Stimulated activated CD4-positive, alpha-beta T cell treated with anti-CD3 and anti-CD28 coated beads, Interleukin-4, amount 100 ng/mL, for 1 hour (primary cell): ENCODE measurements at places on chromosomes 6 and 20.

DNA sequence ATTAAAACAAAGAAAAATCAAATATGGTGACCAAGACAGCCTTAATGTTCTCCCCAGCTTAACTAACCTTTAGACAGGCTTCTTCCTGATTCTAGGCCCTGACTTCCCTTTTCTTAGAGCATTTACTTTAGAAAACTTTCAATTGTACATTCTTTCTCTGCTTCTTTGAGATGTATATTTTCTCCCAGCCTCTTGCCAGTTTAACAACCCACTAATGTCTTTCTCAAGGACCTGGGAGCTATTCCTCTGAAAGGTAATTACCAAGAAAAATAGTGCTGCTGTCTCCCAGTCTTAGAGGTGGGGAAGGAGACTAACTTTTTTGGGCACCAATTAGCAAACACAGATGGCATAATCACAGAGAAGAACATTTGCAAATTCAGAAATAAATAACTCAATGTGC lies 62.8 kb upstream of the KCNQ5 start:
- DNase-seq, result no peak

DNA sequence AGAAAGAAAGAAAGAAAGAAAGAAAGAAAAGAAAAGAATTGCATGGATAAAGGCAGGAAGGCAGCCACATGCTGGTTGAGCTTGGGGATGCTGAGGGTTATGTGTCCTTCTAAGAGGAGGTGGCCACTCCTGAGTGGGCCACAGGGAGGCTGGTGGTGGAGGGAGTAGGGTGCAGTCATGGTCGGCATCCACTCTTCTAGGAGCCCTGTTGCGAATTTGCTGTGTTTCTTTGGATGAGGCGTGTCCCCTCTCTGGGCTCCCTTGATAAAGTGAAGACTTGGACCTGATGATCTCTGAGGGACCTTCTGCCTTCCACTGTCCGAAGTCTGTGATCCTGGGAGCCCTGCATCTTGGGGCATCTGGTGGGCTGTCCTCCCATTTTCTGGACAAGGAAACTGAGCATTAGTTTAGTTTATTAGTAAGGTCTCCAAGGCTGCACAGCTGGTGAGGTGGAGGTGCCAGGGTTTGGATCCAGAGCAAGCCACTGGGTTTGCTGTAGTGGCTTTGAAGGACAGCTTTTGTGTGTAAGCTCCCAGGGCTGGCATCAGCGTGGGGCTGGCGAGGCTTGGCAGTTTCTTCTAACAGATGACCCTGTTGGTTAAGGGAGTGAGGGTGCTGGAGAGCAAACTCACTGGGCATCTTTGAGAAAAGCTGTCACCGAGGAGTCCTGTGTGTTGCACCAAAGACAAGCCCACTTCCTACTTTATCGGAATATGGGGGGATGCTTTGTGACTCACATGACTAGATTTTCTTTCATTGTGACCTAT lies 4.3 kb downstream of the DLGAP4 start:
- no peak for DNase-seq

DNA sequence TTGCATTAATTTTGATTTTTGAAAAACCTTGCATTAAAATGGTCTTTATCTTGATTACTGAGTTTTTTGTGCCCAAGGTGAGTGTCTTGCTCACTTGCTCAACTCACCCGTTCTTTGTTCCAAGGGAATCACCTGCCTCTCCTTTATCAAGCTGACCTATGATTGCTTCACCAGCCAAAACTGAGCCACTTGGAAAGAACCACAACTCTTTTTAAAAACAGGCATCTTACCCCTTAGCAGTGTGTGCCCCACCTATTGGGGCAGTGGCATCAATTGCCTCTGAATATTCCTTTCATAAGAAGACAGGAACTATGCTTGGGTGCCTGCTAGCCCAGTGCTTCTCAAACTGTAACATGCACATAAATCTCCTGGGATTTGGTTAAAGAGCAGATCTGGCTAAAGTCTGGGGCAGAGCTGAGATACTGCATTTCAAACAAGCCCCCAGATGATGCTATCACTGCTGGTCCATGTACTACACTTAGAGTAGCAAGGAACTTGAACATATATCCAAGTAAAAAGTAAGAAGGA lies 3.3 kb upstream of the STK38 start:
- no peak for DNase-seq

DNA sequence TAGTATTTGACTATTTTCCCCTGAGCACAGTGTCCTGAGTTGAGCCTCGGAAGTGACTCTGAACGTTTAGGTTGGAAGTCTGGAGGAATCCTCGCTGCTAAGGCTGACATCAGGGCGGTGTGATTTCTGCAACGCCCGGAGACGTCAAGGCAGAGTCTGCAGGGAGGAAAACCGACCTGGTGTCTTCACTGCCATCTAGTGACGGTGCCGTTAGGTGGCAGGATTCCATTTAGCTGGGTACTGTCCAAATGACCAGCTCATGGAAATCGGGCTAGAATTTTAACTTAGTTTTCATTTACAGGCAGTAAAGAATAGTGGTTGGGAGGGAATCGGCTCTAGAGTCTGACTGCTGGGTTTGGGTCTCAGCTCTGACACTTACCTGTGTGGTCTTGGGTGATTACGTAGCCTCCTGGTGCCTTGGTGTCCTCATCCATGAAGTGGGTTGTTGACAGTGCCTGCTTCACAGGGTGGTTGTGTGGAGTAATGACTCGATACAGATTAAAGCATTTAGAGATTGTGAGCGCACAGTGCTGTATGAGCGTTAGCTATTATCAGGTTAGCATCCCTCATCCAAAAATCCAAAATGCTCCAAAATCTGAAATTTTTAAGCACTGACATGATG lies 35.0 kb downstream of the FOXF2 start:
- no peak for DNase-seq

DNA sequence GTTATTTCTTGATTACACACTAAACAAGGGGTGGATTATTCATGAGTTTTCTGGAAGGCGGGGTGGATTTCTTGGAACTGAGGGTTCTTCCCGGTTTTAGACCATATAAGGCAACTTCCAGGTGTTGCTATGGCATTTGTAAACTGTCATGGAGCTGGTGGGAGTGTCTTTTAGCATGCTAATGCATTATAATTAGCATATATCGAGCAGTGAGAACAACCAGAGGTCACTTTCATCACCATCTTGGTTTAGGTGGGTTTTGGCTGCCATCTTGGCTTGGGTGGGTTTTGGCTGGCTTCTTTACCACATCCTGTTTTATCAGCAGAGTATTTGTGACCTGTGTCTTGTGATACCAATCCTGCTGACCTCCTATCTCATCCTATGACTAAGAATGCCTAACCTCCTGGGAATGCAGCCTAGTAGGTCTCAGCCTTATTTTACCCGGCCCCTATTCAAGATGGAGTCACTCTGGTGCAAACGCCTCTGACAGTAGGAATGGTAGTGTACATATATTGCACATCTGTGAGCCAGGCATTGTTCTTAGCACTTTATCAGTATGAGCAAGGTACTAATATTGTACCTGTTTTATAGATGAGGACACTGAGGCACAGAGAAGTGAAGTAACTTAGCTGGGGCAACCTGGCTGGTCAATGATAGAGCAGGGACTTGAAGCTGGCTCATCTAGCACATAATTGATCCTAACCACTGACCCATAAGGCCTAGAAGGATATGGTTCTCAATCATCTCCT lies 203.7 kb downstream of the NFATC2 start:
- no peak for DNase-seq

GRCh38 chr6:9984607-9985006 lies 430.3 kb downstream of the TFAP2A start:
- no peak for DNase-seq

DNA sequence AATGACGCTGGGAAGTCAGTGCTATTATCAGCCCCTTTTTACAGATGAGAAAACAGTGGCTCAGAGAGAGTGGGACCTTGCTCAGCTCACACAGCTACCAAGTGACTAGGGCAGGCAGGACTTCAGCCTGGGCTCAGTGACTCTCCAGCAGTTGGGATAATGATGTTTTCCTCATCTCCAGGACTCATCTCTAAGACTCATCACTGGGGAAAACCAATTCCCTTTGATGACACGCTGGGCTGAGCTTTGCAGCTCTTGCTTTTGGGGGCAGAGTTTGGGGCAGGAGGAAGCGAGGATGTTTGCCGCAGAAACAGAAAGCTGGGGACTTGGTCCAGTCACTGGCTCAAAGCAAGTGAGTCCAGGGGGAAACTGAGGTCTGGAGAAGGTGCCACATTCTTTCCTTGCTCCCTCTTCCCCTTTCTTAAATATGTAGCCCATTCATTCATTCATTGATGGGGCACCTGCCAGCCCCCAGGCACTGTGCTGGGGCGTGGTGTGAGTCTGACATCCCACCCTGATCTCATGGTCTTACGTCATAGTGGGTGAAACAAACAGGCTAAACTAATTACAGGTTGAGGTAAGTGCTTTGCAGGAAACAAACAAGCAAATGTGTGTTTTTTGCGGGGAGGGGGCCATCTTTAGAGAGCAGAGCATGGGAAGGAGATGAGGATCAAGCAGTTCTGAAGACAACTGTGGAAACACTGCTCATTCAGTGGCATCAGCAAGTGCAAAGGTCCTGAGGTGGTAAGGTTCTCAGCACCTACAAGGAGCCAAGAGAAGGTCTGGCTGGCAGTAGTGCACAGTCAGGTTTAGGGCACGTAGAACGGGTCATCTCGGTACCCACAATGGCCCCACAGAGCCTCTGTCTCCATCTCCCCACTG lies 74.4 kb upstream of the PMEPA1 start:
- no peak for DNase-seq

- no peak for DNase-seq
Observed at GRCh38 chr20:1702855-1703254, 45.3 kb upstream of the SIRPG start.

GRCh38 chr20:15654208-15654649 lies 919.0 kb downstream of the KIF16B start:
- DNase-seq, result no peak

DNA sequence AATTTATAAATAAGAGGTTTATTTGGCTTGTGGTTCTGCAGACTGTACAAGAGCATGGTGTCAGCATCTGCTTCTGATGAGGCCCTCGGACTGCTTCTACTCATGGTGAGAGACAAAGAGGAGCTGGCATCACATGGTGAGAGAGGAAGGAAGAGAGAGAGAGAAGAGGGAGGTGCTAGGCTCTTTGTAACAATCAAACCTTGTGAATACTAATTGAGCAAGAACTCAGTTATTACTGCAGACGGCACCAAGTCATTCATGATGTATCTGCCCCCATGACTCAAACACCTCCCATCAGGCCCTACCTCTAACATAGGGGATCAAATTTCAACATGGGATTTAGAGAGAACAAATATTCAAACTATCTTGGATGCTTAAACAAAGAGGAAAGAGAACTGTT lies 6.3 kb upstream of the SIRPG start:
- DNase-seq, result no peak

DNA sequence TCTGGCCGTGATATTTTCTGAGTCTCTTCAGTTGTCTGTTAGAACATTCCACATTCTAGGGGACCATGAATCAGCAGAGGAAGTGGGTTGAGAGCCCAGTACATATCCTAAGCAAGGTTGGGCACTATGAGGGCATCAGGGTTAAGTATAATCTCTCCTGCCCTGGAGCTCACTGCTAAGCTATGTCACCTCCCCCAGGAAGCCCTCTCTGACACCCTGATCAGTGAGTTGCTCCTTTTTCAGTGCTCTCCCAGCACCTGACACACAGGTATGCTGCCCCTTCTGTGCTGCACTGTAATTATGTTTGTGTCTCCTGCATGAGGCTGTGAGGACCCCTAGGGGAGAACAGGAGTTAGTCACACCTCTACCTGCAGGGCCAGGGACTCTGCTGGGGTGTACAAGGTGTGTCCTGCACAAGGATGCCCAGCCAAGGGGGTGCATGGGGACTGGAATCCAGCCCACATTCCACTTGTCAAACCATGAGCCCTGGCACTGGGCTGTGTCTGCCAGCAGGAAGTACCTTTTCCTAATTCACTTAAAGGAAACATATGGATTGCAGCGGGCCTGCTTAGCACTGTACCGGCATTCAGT lies 3.9 kb downstream of the RAB44 start:
- DNase-seq, result no peak

GRCh38 chr6:143149771-143150170 lies 89.1 kb downstream of the AIG1 start:
- DNase-seq, result no peak

- peak; percentile 60 for DNase-seq
Observed at GRCh38 chr20:36645998-36646397, at the start of gene SLA2. Gene SLA2 (minus strand): TSS chr20:36646196. CDS start chr20:36641335, 4,861 bp downstream.

DNA sequence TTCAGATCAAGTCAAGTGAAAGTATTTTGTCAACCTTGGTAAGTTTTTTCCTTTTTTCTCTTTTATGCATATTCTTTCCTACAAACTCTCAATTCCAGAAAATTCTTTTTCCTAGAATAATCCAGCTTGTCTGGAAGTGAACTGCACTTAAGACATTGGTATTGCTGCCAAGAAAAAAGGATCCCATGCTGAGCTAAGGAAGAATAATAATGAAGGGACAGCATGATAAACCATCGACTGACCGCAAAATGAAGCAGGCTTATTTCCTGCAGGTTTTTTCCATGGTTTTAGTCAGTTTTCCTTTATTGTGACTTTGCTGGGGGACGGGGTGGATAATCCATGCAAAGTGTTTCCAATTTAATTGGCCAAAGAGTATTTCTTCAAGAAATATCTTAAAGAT lies 857.6 kb upstream of the SLC35B3 start:
- DNase-seq, result no peak

- DNase-seq, result no peak
Observed at GRCh38 chr6:13953061-13953705, 28.4 kb downstream of the RNF182 start.

- no peak for DNase-seq
Observed at GRCh38 chr6:38164131-38164481, 344.6 kb downstream of the ZFAND3 start.

DNA sequence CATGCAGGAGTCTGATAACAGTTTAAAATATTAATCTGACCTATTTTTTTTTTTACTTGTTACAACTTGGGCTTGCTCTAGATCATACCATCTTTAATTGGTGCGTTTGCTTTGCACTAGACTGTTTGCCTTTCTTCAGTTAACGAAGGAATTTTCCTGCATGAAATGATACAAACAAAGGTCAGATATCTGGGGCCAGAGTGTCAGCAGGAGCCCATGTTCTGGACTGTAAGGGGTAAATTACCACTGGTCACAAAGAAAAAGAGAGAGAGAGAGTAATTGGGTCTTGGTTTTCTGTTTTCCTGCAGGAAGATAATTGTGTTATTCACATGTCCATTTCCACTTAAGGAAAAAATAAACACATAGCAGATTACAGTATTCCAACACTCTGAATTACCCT lies 399.4 kb upstream of the MARCKS start:
- no peak for DNase-seq

DNA sequence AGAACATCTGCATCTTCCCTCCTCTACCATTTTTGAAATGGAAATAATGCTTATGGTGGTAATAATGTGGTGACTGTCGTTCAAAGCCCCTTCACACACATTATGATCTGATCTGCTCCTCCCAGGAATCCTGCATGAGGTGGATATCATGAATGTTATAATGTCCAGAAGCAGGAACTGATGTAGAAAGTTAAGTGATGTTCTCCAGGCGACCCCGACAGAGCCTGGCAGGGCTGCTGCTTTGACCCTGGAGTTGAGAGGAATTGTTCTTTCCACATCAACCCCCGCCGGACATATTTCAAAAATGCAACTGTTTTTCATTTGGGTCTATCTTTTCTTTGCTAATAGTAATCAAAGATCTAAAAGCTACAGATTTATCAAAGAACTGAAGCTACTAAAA lies 131.6 kb downstream of the GMPR start:
- DNase-seq, result no peak

- no peak for DNase-seq
Observed at GRCh38 chr6:143064951-143065683, 4.4 kb downstream of the AIG1 start.
